Glutamatergic neuron (in vitro differentiated cells): ENCODE measurements at places on chromosomes 5 and 9. TPM values are rescaled to one million over a fixed set of nuclear protein-coding genes. Genes with fewer than 3 reads are reported as not detected.

- DNase-seq = no peak
Measured at GRCh38 chr9:35076848-35077247, 2.9 kb downstream of the FANCG start.

DNA sequence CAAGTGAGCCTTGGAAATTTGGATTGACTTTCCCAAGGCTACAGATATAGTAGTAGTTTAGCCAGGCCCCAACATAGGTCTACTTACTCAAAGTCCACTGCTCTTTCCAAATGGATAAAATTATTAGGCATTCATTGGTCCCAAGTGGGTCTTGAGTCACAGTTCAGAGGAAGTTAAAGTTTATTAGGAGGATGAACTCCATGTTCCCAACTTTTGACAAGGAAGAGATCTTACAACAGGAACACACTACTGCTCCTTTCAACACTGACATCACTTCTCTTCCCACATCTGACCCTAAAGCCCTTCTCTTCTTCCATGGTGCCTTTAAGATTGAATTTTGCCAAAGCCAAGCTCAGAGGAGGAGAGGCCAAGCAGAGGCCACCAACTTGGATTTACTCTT lies 234.5 kb upstream of the TRIM32 start:
- no peak for DNase-seq

The TLE1 gene
- 345 TPM for total RNA-seq

DNA sequence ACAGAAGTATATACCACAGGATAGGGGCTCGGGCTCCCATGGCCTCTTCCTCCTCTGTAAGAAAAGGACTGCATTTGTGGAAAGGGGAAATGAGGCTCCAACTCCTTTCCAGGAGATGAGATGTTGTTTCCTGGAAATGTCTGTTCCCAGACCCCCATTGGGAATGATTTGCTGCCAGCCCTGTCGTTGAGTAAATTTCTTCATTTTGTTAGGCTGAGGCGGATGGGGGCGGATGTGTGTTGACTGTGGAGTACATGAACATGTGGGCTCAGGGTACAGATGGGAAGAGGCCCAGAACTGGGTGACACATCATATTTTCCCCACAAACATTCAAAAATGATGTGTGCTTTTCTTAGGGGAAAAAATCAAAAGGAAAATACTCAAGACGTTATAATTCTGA lies 28.8 kb upstream of the TNFAIP8 start:
- no peak for DNase-seq

DNA sequence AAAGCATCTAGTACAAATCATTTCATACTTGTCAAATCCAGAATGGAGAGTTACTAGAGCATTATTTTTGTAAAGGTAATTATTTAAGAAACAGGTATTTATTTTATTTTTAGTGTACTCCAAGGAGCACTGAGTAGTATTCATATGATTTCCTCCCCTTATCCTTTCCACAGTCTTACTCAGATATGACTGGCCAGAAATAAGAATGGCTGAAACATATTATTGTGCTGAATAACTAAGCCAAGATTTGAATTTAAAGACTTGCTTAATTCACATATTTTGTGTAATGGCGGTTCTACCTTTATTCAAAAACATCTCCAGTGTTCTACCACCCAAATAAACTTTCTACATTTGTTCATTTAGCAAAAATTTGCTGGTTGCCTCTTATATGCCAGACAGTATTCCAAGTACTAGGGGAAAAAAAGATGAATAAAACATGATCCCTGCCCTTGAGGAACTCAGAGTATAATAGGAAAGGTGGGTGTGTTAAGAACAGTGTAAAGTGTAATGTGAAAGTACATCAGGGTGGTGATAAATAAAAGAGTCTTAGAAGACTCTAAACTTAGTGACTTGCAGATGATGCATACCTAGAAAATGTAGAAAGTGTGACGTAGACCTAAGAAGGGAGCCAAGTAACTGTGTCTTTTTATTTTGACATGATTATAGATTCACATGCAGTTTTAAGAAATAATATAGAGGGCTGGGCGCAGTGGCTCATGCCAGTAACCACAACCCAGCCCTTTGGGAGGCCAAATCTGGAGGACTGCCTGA lies 110.4 kb upstream of the GRHPR start:
- no peak for DNase-seq

- no peak for DNase-seq
Measured at GRCh38 chr5:91291628-91292569, 91.2 kb downstream of the ARRDC3 start.

DNA sequence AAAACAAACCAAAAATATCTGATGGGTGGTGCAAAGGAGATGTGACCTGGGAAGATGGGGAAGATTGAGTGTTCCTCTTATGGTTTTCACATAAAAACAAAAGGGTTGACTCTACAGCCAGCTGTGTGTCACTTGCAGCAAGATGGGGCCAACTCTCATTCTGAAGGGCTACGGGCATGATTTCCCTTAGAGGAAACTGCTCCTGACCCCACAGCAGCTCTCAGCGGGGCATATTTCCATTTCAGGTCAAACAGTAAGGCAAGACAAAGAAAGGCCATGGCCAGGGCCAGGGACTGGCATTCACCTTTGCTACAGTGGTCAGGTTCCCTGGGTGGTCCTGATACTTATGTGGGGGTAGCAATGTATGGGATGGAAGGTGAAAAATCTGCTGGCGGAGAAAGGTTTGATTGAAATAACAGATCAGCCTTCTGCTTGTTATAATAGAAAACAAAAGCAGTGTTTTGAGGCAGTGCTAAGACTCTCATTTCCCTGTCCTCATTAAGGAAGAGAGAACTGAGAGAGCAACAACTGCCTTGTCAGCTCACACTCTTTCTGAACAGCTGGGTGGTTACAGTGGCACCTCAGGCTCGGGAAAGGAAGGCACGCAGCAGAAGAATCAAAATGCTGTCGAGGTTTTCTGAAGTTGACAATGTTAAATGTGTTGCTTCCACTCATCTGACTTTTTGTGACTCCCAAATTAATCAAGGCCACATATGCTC lies 120.7 kb upstream of the PCA3 start:
- no peak for DNase-seq

DNA sequence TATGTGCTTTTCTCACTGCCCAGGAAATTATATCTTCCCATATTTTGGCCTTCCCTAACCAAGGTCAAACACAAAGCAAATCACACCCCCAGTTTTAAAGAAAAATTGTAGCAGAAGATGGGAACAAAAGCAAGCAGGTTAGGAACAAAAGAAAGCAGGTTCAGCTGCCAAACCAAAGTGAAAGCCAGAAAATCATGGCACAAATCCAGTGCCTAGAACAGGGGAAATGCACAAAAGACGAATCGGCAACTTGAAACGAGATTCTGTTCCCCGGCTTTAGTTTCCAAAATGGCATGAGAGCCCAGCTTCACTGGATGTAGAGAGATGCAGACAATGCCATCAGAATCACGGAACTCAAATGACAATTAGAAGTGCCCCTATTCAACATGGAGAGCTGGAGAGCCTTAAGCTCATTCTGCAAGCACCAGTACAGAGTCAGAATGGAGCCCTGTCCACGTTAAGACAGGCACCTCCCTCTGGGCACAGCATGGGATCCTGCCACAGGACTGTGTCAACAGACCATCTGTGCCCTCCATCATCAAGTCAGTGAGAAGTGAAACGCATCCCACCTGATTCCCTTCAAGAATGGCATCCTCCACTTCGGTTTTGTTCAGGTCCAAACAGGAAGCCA lies 13.8 kb downstream of the DNAH5 start:
- DNase-seq = no peak

DNA sequence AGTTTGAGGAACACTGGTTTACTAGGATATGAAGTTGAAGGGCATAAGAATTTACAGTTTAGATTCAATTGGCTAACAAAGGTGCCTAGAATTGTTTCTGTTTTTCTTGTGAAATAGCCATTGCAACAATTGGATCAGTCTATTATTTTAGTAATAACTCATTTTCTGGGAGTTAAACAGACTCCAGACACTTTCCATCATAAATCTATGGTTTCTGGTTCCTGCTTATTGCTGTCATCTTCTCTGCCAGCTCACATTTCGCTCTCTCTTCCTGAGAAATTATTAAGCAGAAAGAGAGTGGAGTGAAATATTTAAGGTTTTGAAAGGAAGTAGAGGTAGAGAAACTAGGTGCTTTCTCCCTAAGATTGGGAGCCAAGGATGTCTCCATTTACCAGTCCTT lies 165.1 kb upstream of the PRR16 start:
- no peak for DNase-seq

The PCDHA12 gene
- 32.4 TPM for total RNA-seq

The CDKN2AIPNL gene
- total RNA-seq = 41.3 TPM
